Omental fat pad (tissue), 4 donors: ENCODE measurements at places on chromosomes 5 and 9.

DNA sequence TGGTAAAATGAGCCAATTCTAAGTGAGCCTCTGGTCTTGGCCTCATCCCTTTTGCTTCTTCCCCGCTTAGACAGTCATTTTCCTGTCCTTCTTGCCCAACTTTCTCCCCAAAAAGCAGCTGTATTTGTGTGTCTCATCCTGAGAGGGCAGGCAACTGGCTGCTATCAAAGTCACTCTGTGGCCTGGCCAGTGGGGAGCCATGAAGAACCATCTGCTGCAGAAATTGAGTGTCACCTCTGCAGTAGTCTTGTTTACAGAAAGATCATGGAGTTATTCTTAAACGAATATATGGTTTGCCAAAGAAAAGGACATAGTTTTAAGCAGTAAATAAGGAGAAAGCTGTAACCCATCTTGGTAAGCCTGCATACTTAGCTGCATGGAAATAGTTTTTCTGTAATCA, 233.6 kb upstream of the ELAVL2 start:
- no peak for DNase-seq

- DNase-seq = no peak
Measured at GRCh38 chr5:167832609-167833008, 458.8 kb upstream of the WWC1 start.

DNA sequence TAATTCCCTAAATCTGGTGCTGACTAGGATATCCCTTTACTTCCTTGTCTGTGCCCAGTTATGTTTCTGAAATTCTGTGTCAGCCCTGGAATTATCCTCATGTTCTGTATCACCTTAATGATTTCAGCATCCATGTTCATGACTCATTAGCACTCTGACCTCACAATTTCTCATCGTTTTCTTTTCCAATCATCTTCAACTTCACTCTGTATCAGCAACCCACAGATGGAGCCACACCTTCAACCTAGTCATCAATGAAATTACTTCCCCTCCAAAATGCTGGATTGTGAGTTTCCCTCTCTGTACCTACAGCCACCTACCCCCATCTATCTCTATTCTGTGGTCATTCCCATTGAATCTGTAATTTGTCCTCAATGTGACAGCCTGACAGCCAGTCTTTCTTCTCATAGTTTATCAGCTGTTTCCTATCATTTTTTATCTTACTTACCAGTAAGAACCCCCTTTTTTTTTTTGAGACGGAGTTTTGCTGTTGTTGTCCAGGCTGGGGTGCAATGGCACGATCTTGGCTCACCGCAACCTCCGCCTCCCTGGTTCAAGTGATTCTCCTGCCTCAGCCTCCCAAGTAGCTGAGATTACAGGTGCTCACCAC, 3.1 kb upstream of the IL6ST start:
- no peak for DNase-seq

DNA sequence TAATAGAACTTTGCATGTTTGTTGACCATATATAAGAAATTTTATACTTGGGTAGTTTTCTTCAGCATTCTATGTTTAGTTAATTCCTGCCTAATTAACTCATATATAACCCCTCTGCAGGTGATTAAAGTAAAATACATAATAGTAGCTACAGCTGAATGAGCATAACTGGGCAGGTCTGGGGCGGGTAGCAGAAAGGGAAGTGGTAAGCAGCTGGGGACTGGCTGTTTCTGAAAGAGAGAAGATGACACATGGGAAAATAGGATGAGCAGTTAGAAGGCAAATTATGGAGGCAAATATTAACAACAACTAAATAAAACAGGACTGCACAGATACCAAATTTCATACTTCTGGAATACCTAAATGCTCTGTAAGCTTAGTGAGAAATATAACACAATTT, 128.1 kb downstream of the CPLANE1 start:
- DNase-seq = no peak

- DNase-seq = no peak
Measured at GRCh38 chr9:131781069-131781468, 41.2 kb upstream of the RAPGEF1 start.

DNA sequence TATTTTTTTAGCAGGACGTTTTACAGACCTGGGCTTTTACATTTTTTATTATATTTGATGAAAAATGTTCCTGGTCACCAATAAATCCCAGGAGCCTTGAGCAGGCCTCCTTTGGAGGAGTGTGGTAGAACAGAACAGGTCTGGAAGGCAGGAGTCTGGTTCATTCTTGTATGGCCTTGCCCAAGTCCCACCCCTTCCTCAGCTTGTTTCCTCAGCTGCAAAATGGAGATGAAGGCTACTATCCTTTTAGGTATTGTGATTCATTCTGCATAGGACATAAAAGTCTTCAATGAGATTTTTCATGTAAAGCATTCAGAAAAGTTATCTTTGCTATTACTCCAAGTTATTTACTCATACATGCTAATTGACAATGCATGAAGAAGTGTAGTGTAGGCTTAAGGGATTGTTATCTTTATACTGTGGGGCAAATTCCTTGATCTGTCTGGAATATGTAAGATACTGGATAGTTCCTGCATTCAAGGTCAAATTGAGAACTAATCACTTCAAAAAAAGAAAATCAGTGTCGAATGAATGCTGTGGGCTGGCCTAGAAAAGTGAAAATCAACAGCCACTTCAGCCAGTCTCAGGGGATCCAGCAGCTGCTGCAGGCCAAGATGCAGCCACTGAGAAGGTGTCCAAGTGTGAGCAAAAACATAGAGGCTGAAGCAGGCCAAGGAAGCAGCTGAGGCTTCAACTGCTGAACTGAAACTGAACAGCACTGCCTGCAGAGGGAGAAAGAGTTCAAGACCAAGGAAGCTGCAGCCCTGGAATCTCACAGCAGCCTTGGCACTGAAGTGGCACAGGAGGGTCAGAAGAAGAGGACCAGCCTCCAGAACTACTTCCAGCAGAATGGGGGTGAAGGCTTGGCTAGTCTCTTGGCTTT, 15.5 kb upstream of the SLC36A3 start:
- no peak for DNase-seq

- DNase-seq = peak; percentile 50
Measured at GRCh38 chr9:130997925-130998596, 10.9 kb upstream of the LAMC3 start.

DNA sequence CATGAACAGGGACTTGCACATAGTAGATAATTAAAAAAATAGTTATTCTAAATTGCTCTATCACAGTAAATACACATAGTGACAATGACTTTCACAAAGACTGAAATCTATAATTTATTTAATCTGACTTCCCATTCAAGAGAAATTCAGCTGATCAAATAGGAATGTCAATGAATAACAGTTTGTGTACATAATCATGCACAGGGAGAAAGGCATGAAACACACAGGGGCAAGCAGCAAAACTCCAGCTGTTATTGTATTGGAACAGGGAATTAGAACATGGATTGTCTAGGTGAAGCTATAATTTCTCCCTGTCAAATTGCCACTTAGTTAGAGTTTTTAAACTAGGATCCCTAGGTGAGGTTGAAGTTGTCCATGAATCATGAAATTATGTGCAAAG, 99.9 kb downstream of the HCN1 start:
- DNase-seq = no peak

- DNase-seq = no peak
Measured at GRCh38 chr9:89638893-89639292, 34.1 kb downstream of the GADD45G start.

DNA sequence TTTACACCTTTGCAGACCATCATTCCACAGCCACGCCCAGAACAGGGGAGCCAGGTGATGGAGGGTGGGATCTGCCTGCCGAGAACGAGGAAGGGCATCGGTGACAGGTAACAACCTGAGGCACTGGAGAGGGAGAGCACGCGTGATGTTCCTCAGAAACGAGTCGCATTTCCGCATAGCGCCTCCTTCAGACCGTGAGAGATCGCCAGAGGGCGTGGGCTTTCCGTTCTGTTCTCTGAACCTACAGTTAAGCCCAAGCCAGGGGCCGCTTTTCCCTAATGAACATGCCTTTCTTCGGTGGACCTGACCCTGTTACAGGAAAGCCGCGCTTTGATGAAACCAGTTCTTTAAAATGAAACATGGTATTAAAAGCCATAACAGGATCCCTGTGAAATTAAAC, 17.1 kb upstream of the ADAMTS2 start:
- DNase-seq = no peak

DNA sequence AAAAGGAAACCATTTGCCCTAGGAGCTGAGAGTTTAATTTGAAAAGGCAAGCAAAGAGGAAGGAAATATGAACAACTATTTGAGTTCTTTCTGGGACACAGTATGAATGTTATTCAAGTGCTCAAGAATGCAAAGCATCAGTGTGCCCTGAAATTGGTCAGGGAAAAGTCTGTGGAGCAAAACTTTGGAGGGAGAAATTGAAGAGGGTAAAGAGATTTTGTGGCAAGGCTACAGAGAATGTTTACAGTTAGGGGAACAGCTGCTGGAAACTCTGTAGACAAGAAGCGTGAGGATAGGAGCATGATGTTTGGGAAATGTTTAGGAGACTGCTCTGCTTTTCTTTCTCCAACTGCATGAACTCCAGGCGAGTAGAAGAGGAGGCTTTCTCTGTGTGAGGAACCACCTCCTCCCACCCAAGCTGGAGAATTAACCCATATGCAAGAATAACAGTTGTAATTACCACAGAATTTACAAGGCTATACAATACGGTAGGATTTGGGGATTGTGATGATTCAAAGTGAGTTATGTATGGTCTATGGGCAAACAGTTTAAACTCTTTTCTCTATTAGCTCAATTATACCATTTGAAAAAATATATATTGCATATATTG, 75.4 kb upstream of the IL7R start:
- DNase-seq = no peak

GRCh38 chr5:154797762-154798161, 42.6 kb downstream of the LARP1 start:
- no peak for DNase-seq

DNA sequence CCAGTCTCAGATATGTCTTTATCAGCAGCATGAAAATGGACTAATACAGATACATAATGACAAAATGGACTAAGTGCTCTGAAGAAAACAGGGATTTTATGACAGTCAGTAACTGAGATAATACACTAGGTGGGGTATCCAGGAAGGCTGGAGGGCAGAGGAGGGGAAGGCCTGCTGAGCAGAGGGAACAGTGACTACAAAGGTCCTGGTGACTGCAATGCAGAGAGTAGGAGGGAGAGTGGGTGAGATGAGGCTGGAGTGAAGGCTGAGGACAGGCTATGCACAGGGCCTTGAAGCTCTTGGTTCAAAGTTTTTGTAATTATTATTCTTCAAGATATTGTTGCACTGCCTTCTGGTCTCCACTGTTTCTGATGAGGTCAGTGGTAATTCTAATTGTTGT, 4.9 kb downstream of the ACOT12 start:
- no peak for DNase-seq

DNA sequence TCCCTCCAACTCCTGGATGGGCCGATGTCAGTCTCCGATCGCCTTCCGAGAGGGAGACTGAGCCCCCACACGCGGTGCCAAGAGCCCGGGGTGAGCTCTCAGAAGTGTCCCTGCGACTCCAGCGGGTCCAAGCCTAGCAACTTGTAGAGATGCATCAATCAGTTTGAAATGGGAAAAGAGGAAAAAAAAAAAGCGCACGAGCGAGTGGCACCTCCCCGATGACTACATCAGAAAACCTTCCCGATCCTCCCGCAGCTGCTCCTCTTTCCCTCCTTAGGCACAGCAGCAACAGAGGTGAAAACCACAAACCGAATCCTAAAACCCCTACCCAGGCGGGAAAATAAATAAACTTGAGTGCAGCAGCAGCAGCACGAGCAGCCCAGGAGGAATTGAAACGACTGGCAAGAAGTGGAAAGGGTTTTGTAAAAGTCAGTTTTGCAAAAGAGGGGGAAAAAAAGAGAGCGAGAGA, 1.0 kb upstream of the EFNA5 start:
- DNase-seq = no peak

GRCh38 chr9:78792745-78793144, 495.8 kb downstream of the PSAT1 start:
- no peak for DNase-seq

- no peak for DNase-seq
Measured at GRCh38 chr5:173237143-173237874, 2.3 kb upstream of the NKX2-5 start.

GRCh38 chr5:33941090-33941489, 4.9 kb downstream of the RXFP3 start:
- no peak for DNase-seq

- DNase-seq = no peak
Measured at GRCh38 chr5:62575489-62575888, 3.1 kb upstream of the LRRC70 start.

DNA sequence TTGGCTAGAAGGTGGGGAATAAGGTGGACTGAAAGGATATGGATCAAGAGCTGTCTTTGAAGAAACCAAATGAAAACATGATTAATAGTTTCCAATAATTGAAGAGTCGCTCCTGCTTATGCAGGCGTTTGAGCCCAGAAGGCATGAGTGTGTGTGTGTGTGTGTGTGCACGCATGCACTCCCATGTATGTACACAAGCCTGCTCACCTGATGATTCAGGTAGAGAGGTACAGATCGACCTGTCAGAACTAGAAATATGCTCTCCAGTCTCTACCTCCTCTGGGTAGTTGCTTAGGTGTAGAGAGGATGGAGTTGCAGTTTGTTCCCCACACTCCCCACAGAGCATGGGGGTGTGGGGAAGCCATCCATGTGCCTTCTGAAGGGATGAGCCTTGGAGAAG, 1.1 kb upstream of the FGF1 start:
- DNase-seq = no peak

DNA sequence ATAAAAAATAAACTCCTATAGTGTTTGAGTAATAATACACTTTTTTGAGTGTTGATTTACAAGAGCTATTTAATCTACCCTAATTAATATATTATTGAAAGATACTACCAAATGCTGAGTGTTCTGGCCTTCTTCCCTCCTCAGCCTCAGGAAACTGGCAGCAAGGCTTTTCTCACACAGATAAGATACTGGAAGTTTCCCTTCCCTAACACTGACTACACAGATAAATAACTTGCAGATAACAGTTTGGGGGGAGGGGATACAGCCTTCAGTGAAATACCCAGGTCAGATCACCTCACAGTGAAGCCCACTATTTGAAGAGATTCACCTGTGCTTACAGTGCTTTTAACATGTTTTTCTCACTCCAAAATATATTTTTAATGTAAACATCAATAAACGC, 1.6 kb upstream of the NIPSNAP3A start:
- no peak for DNase-seq

DNA sequence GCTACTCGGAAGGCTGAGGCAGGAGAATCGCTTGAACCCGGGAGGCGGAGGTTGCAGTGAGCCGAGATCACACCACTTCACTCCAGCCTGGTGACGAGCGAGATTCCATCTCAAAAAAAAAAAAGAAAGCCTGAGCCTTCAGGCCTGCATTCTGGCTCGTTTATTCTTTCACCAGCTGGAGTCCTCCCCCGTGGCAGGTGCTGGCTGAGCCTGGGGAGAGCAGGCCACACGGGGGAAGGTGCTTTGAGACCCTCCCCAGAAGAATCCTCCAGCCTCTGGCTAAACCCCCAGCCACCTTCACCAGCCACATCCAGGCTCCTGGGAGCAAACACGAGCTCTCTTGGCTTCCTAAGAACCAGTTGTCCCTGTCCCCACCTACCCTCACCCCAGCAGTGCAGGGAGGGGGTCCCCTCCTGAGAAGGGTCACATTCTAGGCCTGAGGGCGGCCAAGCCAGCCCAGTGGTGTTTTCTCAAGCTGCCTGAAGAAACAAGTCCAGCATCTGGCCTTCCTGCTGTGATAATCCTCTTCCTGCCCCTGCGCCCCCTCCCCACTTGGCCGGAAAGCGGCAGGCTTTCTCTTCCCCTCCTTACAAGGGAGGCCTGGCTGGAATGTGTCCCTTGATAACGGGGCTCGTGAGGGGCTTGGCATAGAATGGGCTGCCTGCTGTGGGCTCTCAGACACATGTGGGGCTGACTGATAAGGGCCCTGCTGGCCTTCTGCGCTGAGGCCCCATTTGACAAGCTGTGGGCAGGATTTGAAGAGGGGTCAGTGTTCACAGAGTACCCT, 41.5 kb downstream of the PLPP7 start:
- DNase-seq = no peak

GRCh38 chr5:172114875-172115422, 73.1 kb downstream of the STK10 start:
- DNase-seq = no peak
